NCI-H345 (cell line): ENCODE measurements at places on chromosomes 2 and 18.

DNA sequence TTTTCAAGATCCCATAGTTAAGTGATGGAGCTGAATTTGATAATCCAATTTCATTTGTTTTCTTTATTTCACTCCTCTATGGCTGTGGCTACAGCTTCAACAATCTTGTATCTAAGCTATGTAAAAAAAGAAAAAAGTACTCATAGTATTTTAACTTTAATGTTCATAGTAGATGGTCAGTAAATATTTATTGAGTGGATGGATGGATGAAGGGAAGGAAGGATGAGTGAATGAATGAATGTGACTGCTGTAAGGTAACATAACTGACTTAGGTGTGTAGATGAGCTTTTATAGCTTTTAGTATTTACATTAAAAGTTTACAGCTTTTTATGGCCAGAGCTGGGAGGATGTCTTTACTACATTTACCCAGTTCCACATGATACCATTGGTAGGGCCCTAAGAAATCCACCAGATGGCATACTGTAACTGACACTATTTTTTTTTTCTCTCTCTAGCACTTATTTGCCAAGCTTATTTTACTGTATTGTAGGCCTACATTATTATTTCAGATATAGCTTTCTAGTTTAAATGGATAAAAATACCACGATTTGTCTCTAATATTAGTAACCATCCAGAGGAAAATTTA, 13.4 kb upstream of the HRH4 start:
- no peak for DNase-seq

GRCh38 chr2:221285148-221285547, 287.0 kb downstream of the EPHA4 start:
- no peak for DNase-seq

GRCh38 chr2:227717687-227718567, at the start of gene SLC19A3:
TSS of gene SLC19A3 (minus strand) at chr2:227718028. CDS start at chr2:227702318, 15,710 bp downstream.
- DNase-seq = peak; percentile 54

DNA sequence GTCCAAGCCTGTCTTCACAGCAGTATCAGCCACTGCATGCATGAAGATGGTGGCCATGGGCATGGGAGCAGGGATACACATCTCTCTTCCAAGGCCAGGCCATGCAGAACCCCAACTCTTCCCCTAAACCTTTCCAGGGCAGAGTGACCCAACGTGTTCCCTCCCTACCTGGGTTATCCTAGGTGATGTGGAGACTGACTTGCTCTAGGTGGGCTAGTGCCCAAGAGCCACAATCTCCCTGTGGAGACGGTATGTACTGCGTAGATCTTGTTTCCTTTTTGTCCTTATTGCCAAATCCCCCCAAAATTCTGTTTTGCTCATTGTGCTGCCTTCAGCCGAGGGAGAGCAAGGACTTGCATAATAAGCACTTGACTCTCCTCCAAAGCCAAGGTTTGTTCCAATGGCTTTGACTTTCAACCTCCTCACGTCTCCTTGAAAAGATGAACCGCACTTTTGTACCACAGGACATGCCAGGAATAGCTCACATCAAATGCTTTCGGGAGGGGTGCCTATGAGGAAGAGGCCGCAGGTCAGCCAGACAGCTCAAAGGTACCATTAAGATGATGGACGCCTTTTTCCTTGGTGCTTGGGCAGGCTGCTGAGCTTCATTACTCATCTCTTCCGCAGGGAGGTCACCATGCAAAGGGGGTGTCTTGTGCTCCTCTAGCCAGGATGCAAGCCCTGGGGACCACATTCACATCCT, 76.2 kb upstream of the GLI2 start:
- DNase-seq = no peak

- DNase-seq = no peak
Measured at GRCh38 chr2:37634914-37635503, 36.4 kb downstream of the CDC42EP3 start.

DNA sequence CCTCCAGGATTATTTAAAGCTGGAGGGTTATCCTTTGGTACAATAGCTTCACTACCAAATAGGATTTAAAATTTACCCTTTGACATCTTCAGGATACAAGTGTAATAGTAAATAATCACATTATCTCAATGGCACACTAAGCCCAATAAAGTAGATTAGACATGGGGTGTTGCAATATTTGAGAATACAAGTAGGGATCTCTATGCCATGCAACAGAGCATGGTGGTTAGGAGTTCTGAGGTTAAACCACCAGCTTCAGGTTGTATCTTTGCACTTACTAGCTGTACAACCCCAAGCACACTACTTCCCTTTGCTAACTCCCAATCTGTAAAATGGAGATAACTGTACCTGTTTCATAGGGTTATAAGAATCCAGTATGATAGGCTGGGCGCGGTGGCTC, 6.2 kb downstream of the MBD2 start:
- no peak for DNase-seq

GRCh38 chr2:20446255-20446916, 488 bp upstream of the RHOB start:
- DNase-seq = no peak

- DNase-seq = peak; percentile 45
Measured at GRCh38 chr18:11849841-11850634, 1.2 kb upstream of the CHMP1B start.

- no peak for DNase-seq
Measured at GRCh38 chr2:191115804-191116203, 35.0 kb downstream of the STAT4 start.

- no peak for DNase-seq
Measured at GRCh38 chr2:98552499-98553179, 55.7 kb downstream of the COA5 start.

DNA sequence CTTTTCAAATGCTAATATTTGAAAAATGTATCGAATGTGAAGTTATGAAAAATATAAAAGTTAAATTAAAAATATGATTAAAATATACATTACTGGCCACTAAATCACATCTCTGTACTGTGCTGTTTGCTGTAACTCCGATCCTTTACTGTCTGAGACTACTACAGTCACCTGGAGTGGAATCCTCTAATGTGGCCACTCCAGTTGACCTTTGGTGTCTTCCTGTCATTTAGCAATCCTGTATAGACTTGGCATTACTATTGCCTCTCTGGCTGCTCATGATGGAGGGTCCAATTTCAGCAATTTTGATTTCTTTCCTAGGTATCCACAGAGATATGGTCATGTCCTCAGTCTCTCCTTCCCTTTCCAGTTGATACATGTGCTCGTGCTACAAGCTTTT, 560.0 kb downstream of the CCDC85A start:
- DNase-seq = no peak

- no peak for DNase-seq
Measured at GRCh38 chr2:143833015-143833660, 686.8 kb downstream of the ZEB2 start.

- no peak for DNase-seq
Measured at GRCh38 chr2:239803102-239803765, 221.9 kb downstream of the NDUFA10 start.

GRCh38 chr2:201882353-201883090, 76.2 kb downstream of the CDK15 start:
- peak; percentile 74 for DNase-seq

- DNase-seq = no peak
Measured at GRCh38 chr18:9906481-9906880, 7.3 kb upstream of the VAPA start.

DNA sequence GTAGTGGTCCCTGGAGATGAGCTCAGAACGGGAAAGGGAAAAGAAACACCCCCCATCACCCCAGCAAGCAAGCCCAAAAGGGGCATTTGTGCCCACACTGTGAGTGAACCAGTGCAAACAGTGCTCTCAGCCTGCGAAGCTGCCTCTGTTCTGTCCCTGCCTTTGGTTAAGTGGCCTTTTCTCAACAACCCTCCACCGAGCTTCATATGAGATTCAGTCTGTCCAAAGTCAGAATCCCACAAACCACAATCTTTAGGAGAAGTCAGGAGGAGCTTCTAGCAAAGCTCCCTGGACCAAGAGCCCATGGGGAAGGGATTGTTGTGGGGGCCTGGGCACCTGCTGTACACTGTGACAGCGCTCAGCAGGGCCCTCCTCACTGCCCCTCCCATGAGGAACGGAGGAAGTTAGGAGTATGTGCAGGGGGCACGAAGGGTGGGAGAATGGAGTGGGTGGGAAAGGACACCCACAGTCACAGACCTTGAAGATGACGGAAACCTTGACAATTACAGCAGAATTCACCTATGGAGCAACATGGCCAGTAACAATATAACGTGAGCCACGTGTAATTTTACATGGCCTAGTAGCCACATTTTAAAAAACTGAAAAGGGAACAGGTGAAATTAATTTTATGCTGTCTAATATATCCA, 119.5 kb downstream of the SMAD7 start:
- DNase-seq = no peak

DNA sequence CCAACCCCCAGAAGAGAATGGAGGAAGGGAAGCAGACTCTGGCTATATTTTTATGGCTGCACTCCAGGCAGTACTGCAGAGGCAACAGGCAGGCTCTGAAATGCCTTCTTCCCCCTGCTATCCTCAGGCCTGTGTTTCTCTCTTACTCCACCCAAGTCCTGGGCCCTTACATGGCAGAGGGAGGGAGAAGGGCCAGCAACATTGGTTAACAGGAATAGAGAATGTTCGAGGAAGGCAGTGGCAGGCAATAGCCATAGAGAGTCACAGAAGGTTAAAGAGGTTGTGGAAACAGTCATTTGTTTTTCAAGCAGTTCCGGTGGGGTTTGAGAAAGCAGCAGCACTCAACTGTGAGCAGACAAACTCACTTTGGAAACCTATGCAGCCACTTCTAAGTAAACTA, 15.1 kb upstream of the DARS1 start:
- no peak for DNase-seq
